ENCODE measurements at places on chromosomes 5 and 9.

- DNase-seq = no peak
These were observed 1709.6 kb upstream of the WWC1 start for GRCh38 chr5:166581826-166582225.

- no peak for DNase-seq
These were observed 172.6 kb downstream of the RGS3 start for GRCh38 chr9:113636165-113636564.

DNA sequence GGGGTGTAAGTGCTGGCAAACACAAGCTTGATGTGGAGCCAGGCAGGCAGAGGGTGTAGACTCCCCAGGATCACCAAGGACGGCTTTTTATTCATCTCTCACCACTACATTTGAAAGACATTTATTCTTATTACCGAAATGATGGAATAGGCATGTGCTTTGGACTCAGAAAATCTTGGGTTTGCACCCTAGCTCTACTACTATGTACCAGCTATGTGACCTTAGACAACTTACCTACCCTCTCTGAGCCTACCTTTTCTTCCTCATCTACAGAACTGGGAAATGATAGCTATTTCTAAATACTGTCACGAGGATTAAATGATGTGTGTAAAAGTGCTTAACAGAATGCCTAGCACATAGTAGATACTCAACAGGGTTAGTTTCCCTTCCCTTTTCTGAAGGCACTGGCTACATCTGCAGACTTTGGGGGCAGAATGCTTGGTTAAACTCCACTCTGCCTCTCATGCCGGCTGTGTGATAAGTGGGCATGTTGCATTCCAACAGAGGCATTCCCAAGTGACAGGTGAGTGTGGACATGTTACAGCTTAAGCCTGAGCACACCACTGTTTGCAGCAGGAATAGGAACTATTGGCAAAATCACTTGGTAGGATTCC, 94.8 kb downstream of the SLC1A3 start:
- no peak for DNase-seq

GRCh38 chr9:135332516-135332915, 147.1 kb upstream of the PPP1R26 start:
- no peak for DNase-seq

DNA sequence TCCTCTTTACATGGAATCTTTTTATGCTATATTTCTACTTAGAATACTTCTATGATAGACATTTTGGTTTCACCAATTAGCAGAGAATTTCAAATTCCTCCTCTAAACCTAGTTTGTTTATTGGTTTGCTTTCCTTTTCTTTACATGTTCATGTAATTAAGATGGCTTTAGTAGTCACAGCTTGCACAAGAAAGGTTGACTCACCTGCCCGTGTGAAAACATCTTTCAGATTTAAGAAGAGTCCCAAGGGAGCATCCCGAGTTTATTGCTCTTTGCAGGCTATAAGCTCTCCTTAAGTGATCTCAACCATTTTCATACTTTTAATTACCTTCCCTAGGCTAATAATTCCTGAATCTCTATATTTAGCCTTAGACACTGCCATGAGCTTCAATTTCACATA, 28.9 kb downstream of the TYRP1 start:
- DNase-seq = no peak

DNA sequence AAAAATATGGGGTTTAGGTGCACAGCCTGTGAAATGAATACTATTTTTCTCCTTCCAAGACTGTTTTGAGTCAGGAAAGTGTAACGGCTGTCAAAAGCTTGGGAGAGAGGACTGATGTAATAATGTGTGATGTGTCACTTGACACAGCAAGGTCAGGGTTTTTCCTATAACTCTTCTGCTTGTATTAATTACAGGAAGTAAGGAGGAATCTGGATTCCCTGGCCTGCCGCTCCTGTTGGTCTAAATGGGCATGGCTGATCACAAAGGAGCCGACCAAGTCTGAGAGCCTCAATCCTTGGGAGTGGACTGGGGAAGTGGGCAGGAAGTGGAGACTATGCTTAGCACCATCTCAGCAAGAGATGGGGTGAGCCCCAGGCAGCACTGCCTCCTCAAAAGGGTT, 16.7 kb upstream of the SLC28A3 start:
- no peak for DNase-seq

- DNase-seq = no peak
These were observed 135.9 kb upstream of the CCDC152 start for GRCh38 chr5:42620579-42621216.

DNA sequence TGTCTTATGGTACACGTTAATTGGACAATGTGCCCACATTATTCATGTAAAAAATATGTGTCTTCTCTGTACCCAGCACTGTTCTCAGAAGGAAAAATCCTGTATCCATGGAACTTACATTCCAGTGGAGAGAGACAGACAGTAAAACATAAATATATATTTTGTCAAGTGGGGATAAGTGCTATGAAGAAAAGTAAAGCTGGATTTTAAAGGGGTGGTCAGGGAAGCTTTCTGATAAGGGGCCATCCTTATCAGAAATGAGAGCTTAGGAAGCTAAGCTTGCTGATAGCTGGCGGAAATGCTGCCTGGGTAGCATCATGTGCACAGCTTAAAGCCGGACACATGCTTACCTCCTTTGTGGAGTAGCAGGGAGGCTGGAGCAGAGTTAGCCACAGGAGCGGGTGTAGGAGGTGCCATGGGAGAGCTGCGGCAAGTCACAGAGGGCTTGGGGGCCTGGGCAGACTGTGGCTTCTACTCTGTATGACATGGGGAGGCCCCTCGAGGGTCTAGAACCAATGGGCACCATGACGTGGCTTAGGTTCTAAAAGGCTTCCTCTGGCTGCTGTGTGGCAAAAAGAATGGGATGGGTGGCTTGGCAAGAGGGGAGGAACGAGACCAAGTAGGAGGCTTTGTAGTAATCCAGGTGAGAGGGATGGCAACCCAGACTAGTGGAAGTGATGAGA, 141.7 kb downstream of the FGF1 start:
- DNase-seq = no peak

GRCh38 chr5:43592363-43592762, 10.6 kb upstream of the NNT start:
- no peak for DNase-seq

DNA sequence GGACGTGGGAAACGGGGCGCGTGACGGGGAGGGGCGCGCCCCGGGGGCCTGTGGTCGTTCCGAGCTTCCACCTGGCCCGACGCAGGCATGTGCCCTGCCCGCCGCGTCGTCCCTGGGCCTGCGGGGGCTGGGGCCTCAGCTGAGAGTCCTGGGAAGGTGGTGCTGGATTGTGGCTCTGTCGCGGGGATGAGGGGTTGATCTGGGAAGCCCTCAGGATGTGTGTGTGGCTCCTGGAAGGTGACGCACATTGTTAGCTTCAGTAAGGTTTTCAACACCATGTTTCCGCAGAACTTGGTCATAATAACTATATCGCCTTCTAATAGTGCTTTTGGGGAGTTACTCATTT, 589.1 kb downstream of the MTRR start:
- peak; percentile 5 for DNase-seq

GRCh38 chr5:10607023-10607665, 43.3 kb downstream of the ANKRD33B start:
- no peak for DNase-seq

GRCh38 chr9:127808347-127809001, 5.8 kb downstream of the FPGS start:
- DNase-seq = no peak

DNA sequence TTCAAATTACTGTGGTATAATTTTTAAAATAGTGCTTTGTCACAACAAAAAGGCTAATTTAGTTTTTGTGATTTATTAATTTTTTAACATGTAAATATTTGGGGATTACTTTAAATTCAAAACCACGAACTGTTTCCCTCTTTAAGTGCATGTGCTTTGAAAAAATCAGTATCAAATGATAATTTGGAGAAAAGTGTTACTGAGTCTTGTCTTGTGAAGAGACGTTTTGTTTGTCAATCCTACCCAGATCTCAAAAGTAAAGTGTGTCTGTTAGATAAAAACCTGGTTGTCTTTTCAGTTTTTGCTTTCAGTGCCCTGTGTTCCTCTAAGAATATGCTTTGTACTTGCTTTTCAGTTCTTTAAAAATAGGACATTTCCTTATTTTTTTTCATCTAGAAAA, 7.7 kb downstream of the ZSWIM6 start:
- no peak for DNase-seq

DNA sequence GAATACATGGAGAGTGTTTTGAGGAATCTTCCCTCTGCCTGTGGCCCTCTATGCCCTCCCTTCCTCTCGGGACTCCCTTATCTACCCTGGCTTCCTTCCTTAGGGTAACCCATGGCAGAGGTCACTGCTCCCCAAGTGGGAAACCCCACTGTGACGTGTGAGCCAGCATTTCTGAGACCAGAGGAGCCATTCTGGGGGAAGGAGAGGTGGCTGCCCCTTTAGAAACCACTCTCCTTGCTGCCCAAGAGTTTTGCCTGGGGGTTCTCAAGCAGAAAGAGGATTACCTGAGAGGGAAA, 23.1 kb downstream of the CCNJL start:
- DNase-seq = no peak

- no peak for DNase-seq
These were observed 293.1 kb upstream of the CDH6 start for GRCh38 chr5:30900367-30900766.

GRCh38 chr5:78634634-78635033, 13.9 kb downstream of the LHFPL2 start:
- DNase-seq = no peak

DNA sequence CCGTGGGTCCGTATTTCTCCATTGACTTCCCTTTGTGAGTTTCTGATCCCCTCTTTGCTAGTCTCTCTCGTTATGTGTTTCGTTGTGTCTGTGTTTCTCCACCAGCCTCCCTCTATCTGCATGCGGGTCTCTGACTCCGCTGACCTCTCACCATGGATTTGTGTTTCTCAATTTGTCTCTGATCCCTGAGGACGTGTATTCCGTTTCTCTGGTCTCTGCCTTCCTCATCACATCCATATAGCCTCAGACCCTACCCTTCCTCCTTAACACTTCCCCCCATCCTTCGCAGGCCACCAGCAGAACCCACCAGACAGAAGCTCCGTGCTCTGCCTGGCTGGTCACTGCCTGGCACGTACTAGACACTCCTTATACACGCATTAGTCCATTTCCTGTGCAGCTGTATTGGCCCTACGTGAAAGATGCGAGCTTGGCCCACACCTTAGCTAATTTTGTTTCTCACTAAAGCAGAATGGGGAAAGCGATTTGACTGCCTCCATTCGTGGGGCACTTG, 631 bp downstream of the B4GALT7 start:
- no peak for DNase-seq

DNA sequence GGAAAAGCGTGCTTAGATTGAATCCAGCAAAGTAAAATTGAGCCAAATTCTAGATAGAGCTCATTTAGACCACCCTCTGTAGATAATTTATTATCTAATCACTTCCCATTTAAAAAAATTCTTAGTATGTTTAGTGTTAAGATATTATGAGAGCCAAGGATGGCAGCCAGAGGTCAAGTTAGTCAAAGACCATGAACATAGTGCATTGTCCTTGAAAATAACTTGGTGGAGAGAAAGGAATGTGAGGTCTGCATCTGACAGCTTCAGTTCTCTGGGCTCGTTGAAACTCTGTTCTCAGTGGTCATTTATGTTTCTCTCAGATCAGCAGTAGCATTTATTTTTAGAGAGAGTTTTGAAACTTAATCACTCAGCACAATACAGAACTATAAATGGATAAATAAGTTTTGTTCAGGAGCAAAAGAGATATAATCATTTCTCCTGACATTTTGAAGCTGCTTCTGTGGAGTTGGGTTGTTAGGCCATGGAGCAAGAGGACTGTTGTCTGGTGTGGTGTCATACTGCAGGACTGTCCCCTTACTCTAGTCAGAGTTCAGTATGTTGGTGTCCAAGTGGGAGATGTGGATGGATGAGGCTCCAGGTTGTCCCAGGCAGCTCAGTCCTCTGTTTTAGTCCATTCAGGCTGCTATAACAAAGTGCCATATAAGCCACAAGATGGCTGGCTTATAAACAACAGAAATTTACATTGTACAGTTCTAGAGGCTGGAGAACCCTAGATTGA, 337.7 kb downstream of the FBXL7 start:
- no peak for DNase-seq

GRCh38 chr5:17234374-17234773, 16.9 kb downstream of the BASP1 start:
- no peak for DNase-seq

GRCh38 chr5:154858972-154859871, 795 bp downstream of the CNOT8 start:
- DNase-seq = no peak

GRCh38 chr5:158987231-158987630, 112.5 kb downstream of the EBF1 start:
- DNase-seq = no peak

DNA sequence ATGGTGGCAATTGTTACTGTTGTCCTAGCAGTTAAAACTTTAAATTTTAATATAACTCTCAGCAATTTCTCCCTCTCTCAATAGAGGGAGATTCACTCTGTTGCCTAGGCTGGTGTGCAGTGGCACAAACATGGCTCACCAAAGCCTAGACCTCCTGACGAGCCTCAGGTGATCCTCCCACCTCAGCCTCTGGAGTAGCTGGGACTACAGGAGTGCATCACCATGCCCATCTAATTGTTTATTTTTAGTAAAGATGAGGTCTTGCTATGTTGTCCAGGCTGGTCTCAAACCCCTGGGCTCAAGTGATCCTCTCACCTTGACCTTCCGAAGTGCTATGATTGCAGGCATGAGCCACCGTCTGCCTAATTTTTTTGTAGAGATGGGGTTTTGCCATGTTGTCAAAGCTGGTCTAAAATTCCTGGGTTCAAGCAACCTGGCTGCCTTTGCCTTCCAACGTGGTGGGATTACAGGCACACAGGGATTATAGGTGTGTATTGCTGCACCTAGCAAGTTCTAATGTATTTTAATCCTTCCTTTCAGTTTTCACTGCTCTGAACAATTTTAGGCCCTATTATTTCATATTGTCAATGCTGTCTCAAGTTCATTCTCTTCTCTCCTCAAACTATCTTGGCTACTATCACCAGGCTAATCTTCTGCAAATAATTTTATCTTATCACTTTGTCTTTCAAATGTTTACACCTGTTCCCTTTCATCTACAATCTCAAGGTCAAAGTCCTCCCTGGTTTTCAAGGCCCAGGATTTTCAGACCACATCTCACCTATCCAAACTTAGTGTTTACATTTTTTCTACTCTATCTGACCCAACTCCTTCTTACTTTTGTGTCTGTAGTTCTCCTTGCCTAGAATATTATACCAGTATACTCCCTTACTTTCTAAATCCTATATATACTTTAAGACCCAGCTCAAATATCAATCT, 18.9 kb downstream of the ALDH1A1 start:
- no peak for DNase-seq

- no peak for DNase-seq
These were observed 102.9 kb downstream of the FRMD3 start for GRCh38 chr9:83435301-83435700.

All from cerebellum (tissue), 4 donors.